ENCODE measurements at places on chromosomes 5 and 9. TPM values are rescaled to one million over a fixed set of nuclear protein-coding genes. Genes with fewer than 3 reads are reported as not detected.

DNA sequence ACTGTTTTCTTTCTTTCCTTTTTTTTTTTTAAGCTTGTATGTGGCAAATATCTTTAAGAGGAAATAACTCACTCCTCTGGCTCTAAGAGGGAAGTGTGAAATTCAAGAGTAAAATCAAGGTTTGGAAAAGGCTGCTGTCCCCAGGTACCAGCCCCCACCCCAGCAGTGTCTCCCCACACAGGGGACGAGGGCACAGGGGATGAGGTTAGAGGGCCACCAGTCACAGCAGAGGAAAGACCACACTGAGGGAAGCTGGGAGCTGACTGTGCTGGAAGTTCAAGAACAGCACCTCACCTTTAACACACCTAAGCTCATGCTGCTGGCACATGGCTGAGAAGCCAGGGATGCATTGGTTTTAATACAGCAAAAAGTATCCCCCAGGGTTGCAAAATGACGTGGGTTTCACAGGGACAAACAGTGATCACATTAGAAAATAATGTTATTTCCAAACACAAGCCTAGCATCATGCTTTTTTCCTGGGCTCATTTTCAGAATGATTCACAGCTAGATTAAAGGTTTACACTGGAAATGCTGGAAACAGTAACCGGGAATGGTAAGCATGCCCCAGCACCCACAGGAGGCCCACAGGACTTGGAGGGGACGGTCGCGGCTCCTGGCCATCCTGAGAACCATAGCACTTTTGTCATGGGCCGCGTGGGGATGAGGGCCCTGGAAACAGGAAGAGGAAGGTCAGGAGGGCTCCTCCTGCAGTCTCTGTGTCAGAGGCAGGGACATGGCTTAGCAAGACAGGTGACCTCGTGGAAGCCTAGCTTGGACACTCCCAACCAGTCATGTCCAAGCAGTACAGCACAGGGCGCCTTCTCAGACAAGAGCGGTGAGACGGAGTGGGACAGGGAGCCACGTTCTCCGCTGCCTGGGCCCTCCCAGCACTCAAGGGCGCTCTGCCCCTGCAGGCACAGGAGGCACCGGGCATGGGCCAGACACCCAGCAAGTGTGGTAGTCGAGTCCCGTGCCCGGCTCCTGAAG, 6.9 kb downstream of the LPCAT1 start:
- no peak for DNase-seq

Gene SHLD3
- 7.8 TPM for total RNA-seq

Gene INSL6
- total RNA-seq: not detected

DNA sequence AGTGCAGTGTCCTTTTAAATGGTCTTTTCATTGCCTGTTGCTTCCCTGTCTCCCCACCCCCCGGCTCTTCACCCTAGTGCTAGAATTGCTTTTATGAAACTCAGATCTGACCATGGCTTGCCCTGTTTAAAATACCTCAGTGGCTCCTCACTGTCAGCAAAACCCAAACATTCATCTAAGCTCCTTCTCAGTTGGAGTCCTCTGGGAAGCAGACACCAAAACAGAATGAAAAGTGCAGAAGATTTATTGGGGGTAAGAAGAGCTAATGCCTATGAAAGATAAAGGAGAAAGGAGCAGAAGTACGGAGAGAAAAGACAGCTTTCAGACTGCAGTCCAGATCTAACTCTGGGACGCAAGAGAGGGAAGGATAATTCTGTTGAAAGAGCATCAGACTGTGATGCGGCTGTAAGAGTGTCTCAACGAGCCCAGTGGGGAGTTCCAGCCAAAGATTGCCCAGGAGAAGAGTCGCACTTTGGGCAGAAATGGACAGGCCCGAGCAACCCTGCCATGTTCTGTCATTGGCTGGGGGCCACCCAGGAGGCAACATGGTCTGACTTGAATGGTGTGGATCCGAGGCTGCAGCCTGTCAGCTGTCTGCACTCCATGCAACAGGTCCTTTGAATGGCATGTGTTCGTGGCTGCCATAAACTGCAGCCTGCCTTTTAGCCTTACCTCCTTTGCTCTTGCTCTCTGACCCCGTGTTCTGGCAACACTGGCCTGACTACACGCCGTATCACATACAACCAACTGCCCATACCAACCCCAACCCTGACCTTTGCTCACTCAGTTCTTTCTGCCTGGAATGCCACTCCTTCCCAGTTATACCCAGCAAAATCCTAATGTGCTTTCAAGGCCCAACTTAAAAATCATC, 55.9 kb downstream of the IRF1 start:
- no peak for DNase-seq

Gene CDC20B
- total RNA-seq: not detected

Gene ISOC1
- total RNA-seq: 11.8 TPM

GRCh38 chr5:81140943-81141342, 92.2 kb upstream of the CKMT2 start:
- DNase-seq: no peak

Gene MPDZ
- not detected for total RNA-seq

DNA sequence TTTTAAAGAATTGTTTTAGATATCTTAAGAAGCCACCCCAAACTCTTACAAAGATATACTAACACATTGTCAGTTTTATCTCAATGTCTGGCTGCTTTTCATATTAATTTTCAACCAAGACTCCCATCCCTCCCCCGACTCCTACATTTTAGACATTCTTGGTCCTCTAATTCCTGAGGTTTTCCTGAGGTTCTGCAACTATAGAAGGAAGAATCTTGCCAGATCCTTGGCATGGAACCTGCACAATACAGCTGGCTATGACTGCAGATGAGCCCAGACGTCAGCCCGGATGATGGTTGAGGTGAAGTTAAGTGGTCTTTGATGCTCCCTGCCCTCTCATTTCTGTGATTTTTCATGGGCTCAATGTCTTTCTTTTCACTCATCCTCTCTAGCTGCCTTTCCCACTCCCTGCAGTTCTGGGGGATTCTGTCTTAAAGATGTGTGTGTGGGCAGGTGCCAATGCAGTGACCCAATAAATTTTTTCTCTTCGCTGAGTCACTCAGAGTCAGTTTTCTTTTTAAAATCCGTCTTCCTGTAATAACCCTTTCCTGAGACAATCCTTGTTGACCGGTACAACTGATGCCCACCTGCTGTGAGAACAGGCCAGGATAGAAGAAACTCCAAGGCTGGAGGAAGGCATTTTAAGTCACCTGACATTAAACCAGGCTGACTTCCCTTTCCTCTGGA, 237.8 kb upstream of the GAS1 start:
- no peak for DNase-seq

Gene PPP1R26
- 0.13 TPM for total RNA-seq

Measured in naive thymus-derived CD8-positive, alpha-beta T cell (primary cell).